CD4-positive, alpha-beta T cell treated with Interleukin-15 for 1 hour (primary cell): ENCODE measurements at places on chromosomes 2 and 18.

GRCh38 chr2:60735496-60736250, 20.4 kb upstream of the PAPOLG start:
- DNase-seq: no peak

- no peak for DNase-seq
These were observed 11.6 kb downstream of the PNO1 start for GRCh38 chr2:68169308-68169707.

GRCh38 chr2:132850688-132851087, 180.7 kb upstream of the LYPD1 start:
- no peak for DNase-seq

DNA sequence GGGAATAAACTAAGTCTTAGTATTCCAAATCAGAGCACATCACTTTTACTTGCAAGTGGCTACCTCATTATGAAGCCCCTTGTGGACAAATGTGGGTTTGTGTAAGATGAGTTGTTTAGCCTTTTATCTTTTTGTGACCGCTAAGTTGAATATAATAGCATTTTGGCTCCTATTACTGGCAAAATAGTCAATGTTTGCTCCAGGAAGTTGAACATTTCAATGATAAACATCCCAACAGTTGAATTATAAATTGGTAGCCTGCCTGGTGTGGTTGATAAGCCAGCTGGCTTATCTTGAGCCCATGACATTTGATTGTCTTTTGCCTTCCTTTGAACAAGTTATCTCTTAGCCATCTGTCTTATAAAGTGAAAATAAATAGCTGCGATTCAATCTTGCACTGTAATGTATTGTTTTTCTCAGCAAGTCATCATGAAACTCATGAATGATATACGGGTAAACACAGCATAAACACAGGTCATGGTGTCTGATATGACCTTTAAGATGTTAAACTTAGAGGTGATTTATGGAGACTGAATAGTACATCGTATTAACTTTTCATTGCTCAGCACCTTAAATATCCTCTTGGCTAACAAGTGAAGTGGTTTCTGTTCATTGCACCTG, 338.4 kb downstream of the SOCS6 start:
- no peak for DNase-seq

GRCh38 chr2:160197587-160197986, 2.5 kb downstream of the ITGB6 start:
- DNase-seq: no peak

DNA sequence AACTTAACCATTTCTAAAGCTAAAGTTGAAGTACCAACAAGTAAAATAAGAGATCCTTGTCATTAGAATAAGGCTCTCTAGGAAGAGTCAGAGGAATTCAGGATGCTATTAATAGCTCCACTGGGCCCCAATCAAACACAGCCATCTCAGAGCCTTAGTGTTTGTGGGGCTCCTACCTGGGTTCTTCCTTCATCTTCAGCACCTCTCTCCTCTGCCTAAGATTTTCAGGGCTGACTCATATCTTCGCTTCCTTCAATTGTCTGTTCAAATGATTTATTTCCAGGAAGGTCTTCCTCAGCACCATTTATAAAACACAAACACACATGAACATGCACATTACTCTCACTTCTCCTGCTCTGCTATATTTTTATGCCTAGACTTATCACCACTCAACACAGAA, 119.5 kb downstream of the COL6A3 start:
- no peak for DNase-seq

- no peak for DNase-seq
These were observed 255.5 kb downstream of the ETAA1 start for GRCh38 chr2:67652679-67653078.

- no peak for DNase-seq
These were observed 239.1 kb upstream of the EPAS1 start for GRCh38 chr2:46058140-46058539.

DNA sequence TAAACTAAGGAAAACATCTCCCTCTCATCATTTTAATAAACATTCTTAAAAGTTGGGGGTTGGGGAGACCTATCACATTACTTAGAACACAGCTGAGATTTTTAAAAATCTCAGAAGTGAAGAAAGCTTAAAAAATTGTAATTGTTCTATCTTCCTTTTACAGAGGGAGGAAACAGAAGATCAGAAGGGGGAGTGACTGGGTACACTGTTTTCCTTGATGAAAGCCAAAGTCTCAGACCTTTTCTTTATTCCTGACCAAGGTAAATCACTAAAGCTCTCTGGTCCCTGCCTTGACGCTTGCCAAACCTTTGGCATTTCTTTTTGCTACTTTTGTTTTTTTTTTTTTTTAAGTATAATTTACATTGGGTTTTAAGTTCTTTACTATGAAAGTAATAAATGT, 85.0 kb upstream of the DTNB start:
- no peak for DNase-seq

DNA sequence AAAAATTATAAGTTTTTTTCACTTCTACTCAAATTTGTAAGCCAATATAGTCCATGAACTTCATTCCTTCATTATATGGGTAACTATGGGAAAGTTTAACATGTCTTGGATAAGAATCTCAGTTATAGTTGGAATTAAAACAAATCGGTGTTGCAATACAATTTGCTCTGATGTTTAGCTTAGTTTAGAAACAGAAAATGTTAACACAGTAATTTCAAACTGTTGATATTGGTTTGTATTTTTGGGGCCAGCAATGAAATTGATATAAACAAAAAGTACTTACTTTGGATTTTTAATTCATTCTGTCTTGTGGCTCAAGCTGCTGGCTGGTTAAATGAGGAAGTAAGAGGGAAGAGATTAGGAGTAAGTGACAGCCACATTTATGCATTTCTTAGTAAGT, 368.5 kb upstream of the NT5C1B start:
- no peak for DNase-seq

GRCh38 chr2:60068755-60069154, 484.7 kb downstream of the BCL11A start:
- no peak for DNase-seq

GRCh38 chr2:174787487-174788205, 23.4 kb upstream of the CHRNA1 start:
- no peak for DNase-seq

GRCh38 chr18:37285825-37286224, 279.8 kb downstream of the CELF4 start:
- DNase-seq: no peak

- no peak for DNase-seq
These were observed 17.0 kb upstream of the MTCL1 start for GRCh38 chr18:8688216-8688800.

DNA sequence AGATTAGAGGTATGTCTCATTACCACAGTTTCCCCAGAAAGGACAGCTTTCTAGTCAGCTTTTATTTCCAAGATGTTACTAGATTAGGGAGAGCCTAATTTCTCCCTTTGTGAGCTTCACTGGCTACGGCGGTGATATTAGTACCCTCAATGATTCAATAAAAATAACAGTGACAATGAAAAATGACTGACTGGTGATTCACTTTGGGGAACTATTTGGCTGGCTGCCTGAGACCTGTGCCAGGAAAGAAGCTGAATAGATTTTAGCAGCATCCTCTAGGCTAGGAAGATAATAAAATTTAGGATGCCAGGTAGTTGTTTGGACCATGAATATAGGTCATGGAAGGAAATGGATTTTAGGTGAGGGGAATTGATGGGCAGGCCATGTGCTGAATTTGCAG, 178.7 kb downstream of the FMNL2 start:
- DNase-seq: no peak

DNA sequence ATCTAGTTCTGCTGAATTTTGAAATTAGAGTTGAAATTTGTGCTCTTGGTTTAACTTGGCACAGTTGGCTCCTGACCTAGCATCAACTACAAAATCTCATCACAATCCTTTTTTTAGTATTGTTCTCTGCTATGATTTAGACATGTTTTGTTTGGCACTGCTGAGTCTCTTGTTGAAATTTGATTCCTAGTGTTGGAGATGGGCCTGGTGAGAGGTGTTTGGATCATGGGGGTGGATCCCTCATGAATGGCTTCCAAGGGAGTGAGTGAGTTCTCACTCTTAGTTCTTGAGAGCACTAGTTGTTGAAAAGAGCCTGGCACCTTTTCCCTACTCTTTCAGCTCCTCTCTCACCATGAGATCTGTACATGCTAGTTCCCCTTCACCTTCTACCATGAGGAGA, 605.6 kb upstream of the SLC39A10 start:
- no peak for DNase-seq

DNA sequence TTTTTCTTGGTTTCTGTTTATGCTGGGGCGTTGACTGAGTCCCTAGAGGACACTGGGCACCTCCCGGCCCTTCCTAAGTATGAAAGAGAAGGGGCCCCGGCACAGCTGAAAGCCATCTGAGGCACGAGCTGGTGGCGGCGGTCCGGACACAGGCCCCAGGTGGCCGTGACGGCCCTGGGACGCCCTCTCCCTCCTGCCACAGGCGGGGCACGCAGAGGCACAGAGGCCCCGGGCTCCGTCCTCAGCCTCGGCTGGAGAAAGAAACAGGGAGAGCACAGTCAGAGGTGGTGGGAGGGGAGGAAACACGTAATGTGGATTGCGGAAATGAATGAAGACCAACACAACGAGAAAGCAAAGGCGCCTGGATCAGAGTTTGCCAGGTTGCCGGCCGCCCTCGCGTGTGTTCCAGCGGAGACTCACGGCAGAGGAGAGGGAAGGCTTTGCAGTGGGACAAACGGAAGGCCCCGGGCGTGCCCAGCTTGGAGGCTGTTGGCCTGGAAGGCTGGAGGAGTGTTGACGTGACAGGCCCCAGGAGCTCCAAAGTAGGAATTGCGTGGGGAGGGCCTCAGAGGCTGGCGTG, 119.1 kb downstream of the PTGR3 start:
- no peak for DNase-seq

- DNase-seq: no peak
These were observed 92.1 kb downstream of the GALNT1 start for GRCh38 chr18:35673682-35674081.

GRCh38 chr2:224658780-224659405, 57.3 kb downstream of the CCDC195 start:
- DNase-seq: no peak

GRCh38 chr18:59689756-59690155, 7.5 kb downstream of the CCBE1 start:
- DNase-seq: no peak

GRCh38 chr2:102418421-102418961, 4.5 kb upstream of the IL18RAP start:
- DNase-seq: no peak

GRCh38 chr2:189210250-189211087, 30.9 kb upstream of the COL5A2 start:
- no peak for DNase-seq

- no peak for DNase-seq
These were observed 108.4 kb downstream of the GATA6 start for GRCh38 chr18:22277758-22278157.

DNA sequence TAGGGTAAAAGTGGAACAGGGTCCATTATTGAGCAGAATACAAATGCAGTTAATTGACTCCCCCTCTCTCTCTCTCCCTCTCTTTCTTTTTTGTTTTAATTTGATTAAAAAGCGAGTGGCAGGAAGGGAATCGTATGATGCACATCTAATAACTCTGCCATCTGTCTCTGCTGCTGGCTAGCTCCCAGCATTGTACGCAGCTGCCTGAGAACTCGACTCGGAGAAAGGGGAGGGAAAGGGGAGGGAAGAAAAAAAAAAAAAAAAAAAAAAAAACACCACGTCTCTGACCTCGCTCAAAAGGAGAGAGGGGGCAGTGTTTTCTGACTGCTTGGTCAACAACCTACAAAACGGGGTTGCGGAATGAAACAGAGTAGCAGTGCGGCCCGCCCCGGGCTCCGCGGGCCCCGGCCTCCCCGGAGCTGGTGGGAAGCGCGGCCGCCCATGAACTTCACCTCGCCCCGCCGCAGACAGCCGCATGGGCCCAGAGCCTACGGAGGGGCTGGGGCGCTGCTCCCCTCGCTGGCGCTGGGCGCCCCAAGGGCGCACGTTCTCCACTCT, 265.7 kb downstream of the TCF4 start:
- peak; percentile 55 for DNase-seq

GRCh38 chr2:238106339-238106697, 6.2 kb downstream of the ESPNL start:
- DNase-seq: no peak

- no peak for DNase-seq
These were observed 35.5 kb downstream of the GREB1L start for GRCh38 chr18:21277578-21277977.

GRCh38 chr2:233185963-233186362, 65.5 kb upstream of the ATG16L1 start:
- no peak for DNase-seq

- no peak for DNase-seq
These were observed 26.5 kb upstream of the ABI2 start for GRCh38 chr2:203301667-203302066.

DNA sequence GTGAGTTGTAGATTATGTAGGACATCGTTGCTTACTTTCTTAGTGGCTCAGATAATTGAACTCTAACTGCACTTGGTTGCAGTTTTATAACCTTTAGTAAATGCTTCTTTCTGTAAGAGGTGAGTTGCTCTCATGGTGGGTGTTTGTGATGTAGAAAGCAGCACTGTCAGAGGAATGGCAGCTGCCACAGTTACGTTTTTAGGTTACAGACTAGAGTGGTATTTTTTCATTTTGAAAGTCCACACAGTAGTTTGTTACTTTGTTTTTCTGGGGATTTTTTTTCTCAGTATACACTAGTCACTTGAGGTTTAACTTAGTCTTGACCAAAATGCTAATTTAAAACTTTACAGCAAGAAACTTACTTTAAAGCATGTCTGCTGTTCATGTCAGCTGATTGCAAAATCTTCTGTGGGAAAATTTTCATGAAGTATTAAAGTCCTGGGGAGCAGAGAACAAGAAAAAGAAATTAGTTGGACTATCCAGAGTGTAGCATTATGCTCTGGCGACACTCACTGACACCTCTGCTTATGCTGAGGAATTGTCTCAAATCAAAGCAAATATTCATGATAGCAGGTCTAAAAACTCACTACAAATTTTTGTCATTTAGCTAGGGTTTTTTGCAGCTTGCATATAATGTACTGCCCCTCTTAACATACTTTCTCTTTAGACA, 14.8 kb downstream of the AFTPH start:
- DNase-seq: no peak

DNA sequence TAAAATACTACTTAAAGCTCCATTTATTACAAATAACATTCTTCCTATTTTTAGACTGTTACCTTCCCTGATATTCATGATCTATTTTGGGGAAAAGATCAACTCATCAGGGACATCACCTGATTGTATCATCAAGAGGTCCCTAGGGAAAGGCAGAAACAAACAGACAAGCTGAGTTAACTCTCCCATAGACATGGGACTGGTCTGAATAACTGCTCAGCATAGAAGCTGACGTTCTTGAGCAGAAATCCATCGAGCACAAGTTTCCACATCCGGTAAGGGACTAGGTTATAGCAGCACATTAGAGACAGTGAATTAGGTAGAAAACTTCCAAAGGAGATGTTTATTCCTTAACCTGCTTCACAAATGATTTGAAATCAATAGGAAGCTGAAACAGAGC, 1100.4 kb upstream of the SLC39A10 start:
- no peak for DNase-seq

DNA sequence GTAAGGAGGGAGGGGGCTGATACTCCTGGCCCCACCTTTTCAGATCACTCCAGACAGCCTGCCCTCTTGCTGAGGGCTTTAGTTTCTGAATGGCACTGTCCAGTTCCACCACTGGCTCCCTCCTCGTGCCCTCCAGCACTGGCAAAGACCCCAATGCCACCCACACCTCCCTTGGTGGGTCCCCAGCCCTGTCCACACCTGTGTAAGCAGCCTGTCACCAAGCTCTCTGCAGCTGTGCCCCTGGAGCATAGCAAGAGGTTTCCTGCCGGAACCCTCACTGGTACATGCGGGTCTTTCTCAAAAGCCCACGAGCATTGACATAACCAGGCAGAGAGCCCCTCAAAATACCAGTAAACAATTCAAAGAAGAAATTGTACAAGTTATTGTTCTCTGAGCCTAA, 17.6 kb upstream of the KIF1A start:
- DNase-seq: no peak

- DNase-seq: no peak
These were observed 21.2 kb downstream of the TRIB2 start for GRCh38 chr2:12737738-12738485.
